ENCODE measurements at places on chromosomes 12 and 14. TPM values are rescaled to one million over a fixed set of nuclear protein-coding genes. Genes with fewer than 3 reads are reported as not detected.

DNA sequence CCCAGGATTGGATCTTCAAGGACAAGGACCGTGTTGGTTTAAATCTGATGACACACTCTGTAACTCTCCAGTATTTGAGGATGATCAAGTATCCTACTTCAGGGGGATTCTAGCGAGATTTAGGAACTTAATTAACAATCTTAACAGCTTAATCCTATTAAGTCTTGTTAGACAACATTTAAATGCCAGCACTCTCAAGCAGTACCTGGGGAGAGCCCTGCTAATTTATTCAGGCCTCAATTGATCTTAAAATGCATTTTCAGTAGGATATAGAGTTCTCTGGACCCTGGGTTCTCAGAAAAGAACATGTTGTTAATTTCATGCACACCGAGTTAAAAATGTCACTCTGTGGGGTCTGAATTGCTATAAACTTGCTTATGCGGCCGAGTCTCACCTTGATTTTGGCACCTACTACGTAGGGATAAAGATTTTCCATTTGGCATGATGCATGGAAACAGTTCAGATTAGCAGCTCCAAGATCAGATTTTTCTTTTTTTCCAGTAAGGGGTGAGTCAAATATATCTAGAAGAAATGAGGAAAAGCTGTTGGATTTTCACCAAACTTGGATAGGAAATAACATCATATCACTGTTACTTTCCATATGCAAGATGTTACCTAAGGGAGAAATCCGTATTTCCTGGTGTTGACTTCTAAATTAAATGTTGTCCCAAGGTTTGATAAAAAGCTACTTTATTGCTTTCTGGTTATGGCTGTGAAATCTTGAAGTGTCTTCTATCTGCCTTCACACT is 76.1 kb downstream of the SLC24A4 start:
- no peak for DNase-seq

DNA sequence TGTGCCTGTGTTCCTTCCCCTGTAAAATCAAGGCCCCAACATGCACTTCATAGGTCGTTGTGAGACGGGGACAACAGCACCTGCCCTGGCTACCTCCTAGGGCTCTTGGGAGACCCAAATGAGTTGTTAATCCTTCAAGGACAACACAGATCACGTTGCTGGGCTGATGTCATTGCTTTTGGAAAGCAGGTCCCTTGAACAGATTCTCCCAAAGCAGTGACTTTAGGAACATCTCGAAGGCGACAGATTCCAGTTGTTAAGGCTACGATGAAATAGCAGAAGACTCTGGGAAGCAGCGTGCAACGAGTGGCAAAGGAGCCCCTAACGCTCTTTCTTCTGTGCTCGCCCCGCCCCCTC is 26.2 kb upstream of the MAP1LC3B2 start:
- no peak for DNase-seq

Gene TAS2R50
- not detected for polyA plus RNA-seq

Gene EID3
- polyA plus RNA-seq = 1.5 TPM

GRCh38 chr14:35020713-35021112 is 25.4 kb upstream of the FAM177A1 start:
- DNase-seq = no peak

DNA sequence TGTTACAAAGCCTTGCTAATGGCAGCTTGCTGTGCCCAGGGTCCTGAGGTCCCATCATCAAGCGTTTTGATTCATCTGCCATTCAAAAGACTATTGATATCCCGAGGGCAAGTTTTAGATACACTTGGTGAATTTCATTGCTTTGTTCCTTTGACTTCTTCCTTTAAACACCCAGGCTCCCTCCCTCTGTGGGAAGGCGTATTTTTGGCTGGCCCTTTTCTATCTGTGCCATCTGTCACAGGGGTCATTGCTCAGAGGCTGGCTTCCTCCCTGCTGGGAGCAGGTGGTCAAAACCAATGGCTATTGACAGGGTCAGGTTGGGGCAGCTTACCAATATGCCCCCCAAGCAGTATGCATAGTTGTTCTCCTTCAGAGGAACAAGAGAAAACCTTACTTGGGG is 40.0 kb downstream of the SCN8A start:
- peak; percentile 7 for DNase-seq

GRCh38 chr12:28222081-28222700 is 31.9 kb downstream of the CCDC91 start:
- no peak for DNase-seq

Gene PMCH
- polyA plus RNA-seq = not detected

- no peak for DNase-seq
These were observed 33.6 kb downstream of the PAWR start for GRCh38 chr12:79657136-79657535.

GRCh38 chr14:94738097-94738496 is 31.8 kb downstream of the GSC start:
- no peak for DNase-seq

- DNase-seq = no peak
These were observed 44.3 kb downstream of the CYP46A1 start for GRCh38 chr14:99728231-99728920.

Gene MANSC1
- polyA plus RNA-seq = 3.9 TPM

DNA sequence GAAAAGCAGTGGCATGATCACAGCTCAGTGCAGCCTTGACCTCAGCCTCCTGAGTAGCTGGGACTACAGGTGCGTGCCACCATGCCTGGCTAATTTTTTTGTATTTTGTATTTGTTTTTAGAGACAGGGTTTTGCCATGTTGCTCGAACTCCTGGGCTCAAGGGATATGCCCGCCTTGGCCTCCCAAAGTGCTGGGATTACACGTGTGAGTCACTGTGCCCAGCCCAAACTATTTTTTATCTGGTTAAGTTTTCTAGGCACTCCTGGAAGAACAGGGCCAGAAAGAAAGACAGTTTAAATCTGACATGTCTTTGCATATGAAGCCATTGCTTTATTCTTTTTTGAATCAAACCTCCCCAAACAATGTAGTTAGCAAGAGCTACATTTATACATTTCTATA is 27.5 kb upstream of the PTGR2 start:
- no peak for DNase-seq

DNA sequence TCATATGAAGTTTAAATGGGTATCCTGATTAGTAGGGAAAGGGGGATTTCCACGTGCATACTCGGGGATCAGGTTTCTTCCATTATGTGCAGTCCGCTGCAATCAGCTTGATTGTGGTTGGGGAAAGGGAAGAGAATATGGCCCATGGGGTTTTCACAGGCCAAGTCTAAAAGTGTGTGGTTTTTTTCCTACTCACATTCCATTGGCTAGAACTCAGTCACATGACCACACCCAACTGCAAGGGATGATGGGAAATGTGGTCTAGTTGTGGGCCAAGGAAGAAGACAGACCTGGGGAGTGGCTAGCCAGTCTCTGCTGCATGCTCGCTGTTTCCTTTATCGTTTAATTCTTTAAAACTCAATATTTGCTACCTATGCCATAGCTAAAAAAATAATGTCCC is 105.1 kb downstream of the PRIMA1 start:
- no peak for DNase-seq

GRCh38 chr14:28759653-28760313 is 6.8 kb upstream of the FOXG1 start:
- no peak for DNase-seq

DNA sequence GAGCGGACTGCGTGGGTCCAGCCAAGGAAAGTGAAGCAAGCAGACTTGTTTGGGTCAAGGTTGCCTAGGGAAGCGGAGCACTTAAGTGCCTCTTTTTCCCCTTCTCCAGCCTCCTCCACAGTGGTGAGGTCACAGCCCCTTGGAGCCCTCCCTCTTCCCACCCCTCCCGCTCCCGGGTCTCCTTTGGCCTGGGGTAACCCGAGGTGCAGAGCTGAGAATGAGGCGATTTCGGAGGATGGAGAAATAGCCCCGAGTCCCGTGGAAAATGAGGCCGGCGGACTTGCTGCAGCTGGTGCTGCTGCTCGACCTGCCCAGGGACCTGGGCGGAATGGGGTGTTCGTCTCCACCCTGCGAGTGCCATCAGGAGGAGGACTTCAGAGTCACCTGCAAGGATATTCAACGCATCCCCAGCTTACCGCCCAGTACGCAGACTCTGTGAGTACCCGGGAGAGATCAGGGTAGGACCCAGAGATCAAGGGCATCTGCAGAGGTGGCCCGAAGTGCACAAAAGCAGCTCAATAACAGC is at the start of gene TSHR:
Gene TSHR, plus strand, starts transcription at position 206 of the 526 bp plus-strand sequence. Its CDS starts 60 bp downstream, at position 266.
- DNase-seq = no peak

DNA sequence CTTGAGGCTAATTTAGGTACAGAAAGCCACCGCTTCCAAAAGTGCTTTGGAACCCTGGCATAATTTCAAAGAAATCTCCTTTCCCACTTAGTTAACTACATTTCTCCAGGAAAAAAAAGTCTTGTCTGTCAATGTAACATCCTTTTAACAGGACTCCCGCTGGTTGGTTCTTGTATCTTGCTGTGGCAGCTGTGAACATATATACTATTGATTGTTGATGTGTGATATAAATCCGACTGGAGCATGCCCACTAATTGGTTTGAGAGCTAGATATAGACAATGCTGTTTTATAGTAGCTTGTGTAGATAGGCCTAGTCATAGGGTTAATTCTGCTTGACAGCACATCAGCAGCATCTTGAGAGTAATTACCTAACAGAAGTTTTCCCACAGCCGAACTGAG is 89.6 kb downstream of the MSRB3 start:
- no peak for DNase-seq

DNA sequence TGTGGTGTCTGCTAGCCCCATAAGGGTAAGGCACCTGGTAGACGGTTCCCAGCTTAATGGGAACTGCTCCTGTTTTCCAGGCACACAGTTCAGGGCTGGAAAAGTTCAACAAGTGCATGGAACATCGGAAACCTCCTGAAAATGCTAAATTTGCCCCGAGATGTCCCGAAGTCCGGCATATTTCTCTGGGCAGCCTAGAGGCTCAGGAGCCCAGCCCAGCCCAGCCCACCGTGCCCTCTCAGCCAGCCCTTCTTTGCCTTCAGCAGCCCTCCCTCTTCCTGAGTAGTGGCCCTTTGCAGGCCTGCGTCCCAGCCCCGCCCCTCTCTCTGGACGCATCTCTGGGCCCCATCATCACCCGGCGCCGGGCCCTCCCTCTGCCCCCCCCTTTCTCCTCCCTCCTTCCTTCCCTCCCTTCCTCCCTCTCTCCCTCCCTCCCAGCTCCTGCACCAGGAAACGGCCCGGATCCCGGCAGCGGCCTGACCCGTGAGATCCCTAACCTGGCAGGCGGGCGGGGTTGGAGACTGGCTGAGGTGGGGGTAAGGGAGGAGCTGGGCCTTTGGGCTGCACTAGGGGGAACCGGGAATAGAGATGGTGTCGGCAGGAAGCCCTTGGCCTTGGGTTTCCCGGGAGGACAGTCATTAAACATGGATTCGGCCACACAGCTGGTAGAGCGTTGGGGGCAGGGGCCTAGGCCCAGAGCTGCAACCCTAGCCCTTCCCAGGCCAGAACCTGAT is at the start of gene BCL2L2:
Gene BCL2L2, plus strand, starts transcription at position 422 of the 734 bp plus-strand sequence. CDS start 935 bp downstream, outside the sequence.
- peak; percentile 97 for DNase-seq

DNA sequence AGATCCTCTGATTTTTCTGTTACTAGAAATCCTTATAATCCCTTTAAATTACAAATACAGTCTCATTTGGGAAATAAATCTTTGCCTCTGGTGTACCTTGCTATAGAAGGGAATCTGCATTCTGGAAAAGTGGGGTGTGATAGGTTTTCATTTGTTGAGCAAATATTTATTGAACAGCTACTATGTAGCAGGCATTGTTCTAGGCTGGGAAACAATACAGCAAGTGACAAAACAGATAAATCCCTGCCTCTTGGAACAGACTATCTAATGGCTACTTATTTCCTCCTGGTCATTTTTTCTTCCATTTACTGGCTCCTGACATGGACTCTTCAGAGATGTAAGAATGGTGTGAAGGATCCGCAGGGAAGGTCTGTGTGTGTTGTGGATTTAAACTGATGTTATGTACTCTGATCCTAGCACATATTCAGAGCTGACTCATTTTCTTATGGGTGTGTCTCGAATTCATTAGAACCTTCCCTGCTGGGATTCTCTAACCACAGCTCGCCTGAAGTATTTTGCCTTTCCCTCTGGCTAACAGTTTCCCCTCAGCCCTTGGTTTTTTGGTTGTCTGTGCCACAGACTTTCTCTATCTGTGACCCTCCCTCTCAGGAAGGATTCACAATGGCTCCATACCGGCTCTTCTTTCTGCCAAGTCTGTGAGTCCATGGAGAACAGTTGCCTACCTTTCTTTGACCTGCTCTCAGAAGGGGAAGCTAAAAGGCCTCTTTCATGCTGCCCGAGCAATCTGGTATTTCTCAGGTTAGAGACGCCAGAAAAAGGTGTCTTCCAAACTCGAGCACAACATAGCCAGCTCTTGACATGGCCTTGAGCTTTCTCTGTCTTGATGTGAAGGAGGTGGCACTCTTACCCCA is 53.7 kb downstream of the TMTC2 start:
- no peak for DNase-seq

- DNase-seq = no peak
These were observed 196.0 kb downstream of the SLC5A8 start for GRCh38 chr12:101013993-101014392.

Gene ACACB
- polyA plus RNA-seq = 35.5 TPM

Gene ADAMTS20
- polyA plus RNA-seq = not detected

DNA sequence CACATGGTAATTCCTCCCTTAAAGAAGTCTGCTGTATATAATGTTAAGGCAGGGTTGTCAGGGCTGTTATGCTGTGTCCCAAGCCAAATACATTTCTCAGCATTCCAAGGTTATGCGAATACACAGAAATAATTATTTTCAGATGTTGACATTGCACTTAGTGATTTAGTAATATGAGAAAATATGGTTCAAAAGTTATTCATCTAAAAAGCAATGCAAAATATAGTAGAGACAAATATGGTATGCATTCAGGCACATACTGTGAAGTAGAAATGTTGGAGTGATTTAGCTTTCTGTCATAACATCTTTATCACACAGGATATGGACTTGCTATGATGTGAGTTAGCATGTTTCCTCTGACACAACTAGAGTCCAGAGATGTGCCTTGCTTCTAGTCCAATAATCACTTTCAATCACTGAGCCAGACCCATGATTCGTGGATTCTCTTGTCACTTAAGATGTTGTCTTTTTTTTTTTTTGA is 70.0 kb downstream of the PDE3A start:
- no peak for DNase-seq

Gene POTEG
- not detected for polyA plus RNA-seq

GRCh38 chr14:101843665-101844064 is 82.2 kb downstream of the PPP2R5C start:
- no peak for DNase-seq

DNA sequence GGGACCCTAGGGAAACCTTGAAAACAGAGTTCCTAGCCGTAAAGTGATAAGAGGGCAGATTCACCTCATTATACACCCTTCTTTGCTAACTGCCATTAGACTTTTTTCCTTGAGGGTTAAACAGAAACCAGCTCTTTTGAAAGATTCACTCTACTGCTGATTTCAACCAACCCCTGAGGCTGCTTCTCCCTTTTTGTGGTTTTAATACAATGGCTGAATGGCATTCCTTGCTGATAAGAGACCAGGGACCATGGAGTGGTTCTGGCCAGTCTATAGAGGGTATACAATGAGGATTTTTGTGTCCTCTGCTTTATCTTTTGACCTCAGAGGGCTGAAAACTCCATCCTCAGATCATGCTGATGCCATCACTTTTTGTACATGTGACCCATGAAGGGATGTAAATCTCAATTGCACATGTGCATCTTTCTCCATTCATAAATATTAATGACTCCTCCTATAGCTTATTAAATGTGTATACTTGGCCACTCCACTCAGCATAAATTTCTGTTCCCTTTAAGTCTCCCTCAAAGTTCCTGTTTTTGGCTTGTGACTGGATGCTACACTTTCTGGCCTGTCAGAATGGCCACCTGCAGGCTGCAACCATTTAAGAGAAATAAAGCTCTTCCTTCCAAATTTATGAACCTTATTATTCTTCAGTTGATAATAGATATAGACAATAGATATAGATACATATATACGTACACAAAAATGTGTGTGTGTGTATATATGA is 233.8 kb upstream of the SEL1L start:
- DNase-seq = no peak

GRCh38 chr14:98957211-98958047 is 314.6 kb downstream of the BCL11B start:
- peak; percentile 89 for DNase-seq

- DNase-seq = no peak
These were observed 32.5 kb downstream of the PPFIA2 start for GRCh38 chr12:81726634-81727033.

Measured in adrenal gland (tissue), 19 donors.